SJCRH30 (cell line): ENCODE measurements at places on chromosomes 2 and 18.

DNA sequence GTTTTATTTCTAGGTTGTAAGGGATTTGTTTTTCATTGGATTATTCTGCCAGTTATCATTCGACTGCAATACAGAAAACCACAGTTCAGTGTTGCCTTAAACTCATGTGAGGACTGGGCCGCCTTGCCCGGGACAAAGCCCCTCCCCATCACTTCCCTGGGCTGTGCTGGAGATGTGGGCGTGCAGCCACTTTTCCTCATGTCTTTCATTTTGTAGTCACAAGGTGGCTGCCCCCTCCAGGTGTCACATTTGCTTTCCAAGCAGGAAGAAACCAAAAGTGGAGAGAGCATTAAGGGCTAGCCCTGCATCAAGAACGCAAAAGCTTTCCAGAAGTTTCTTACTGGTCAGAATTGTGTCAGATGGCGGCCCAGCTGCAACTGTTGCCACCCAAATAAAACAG is 492.5 kb upstream of the ID2 start:
- H3K4me3 ChIP-seq: no peak overlapping the region
- no peak overlapping the region for H3K27ac ChIP-seq
- H3K4me1 ChIP-seq: no peaks in the 10 kb centered on the region
- DNase-seq: no peak

DNA sequence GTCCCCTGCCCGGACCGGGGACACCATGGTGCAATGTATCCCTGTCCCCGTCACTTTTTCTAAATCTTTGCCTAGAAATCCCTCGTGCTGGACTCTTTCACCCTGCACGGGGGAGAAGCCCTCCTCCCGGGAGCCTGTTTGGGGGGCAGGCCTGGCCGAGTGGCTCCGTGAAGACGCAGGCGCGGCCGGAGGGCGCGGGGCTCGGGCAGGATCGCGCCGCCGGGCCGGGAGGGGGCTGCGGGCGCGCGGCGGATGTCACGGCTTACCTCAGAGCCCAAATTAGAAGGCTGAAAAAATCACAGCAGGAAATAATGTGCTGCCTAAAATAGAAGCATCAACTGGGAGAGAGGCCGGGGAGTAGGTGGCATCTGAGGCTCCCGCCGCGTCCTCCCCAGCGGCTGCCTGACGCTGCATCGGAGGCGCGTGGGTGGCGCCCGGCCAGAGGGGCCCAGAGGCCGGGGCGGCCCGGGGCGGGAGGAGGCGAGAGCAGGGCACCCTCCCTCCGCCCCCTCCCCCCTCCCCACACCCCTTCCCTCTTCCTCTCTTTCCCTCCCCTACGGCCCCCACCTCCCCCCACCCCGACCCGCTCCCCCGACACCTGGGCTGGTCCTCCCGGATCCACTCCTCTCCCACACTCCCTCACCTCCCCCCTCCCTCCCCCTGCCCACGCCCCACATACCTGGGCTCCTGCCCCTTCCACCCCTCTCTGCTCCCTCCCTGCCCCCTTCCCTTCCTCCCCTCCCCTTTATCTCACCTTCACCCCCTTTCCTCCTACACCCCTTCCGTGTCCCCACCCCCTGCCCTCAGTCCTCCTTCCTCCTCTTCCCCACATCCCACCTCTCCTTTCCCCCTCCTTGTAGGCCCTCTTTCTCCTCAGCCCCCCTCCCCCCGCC is 51.9 kb downstream of the SLC4A1AP start:
- H3K4me3 ChIP-seq: peak overlapping the region; percentile 73
- peaks cover 26% of the 10 kb centered on the region for H3K4me1 ChIP-seq
- peak overlapping the region; percentile 69 for H3K27ac ChIP-seq
- no peaks in the 10 kb centered on the region for H3K27me3 ChIP-seq

DNA sequence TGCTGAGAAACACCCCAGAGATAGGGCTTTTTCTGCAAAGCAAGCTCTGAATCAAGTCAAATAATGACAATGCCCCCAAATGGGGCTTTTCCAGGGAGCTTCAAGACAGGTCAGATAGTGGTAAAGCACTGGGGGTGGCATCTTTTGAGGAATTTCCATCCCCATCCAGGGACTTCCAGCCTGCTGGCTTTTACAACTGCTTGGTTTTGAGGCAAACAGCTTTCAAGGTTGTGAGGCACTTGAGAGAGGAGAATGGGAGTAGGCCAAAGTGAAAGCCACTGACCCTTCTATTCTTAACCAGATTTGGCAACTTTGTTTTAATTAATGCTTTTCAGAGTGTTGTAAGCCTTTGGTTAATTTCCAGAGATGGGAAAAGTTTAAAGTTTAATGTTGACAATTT is 762.0 kb upstream of the POU3F3 start:
- no peaks in the 10 kb centered on the region for H3K4me1 ChIP-seq
- H3K27me3 ChIP-seq: no peaks in the 10 kb centered on the region

DNA sequence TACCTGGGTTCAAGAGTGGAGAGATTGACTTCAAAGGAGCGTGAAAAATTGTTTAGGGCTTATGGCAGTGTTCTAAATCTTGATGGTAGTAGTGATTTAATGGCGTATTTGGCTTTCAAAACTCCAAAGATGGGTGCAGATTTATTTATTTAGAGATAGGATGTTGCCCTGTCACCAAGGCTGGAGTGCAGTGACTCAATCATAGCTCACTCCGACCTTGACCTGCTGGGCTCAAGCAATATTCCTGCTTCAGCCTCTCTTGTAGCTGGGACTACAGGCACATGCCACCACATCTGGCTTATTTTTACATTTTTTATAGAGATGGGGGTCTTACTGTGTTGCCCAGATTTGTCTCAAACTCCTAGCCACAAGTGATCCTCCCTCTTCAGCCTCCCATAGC is 52.5 kb downstream of the FAM117B start:
- no peaks in the 10 kb centered on the region for H3K27me3 ChIP-seq
- no peaks in the 10 kb centered on the region for H3K4me1 ChIP-seq
- H3K4me3 ChIP-seq: no peak overlapping the region
- no peak overlapping the region for H3K27ac ChIP-seq
- H3K36me3 ChIP-seq: no peaks in the 10 kb centered on the region
- no peak for DNase-seq

- no peak overlapping the region for H3K4me3 ChIP-seq
- 0 out of 2 replicates have a peak, but pooled peaks cover 2% of the 10 kb centered on the region for H3K4me1 ChIP-seq
- H3K27ac ChIP-seq: no peak overlapping the region
- H3K36me3 ChIP-seq: no peaks in the 10 kb centered on the region
- DNase-seq: no peak
Observed at GRCh38 chr18:9905401-9905922, 8.4 kb upstream of the VAPA start.

GRCh38 chr18:5995626-5996025 is 100.3 kb upstream of the TMEM200C start:
- no peak overlapping the region for H3K4me3 ChIP-seq
- no peaks in the 10 kb centered on the region for H3K36me3 ChIP-seq

DNA sequence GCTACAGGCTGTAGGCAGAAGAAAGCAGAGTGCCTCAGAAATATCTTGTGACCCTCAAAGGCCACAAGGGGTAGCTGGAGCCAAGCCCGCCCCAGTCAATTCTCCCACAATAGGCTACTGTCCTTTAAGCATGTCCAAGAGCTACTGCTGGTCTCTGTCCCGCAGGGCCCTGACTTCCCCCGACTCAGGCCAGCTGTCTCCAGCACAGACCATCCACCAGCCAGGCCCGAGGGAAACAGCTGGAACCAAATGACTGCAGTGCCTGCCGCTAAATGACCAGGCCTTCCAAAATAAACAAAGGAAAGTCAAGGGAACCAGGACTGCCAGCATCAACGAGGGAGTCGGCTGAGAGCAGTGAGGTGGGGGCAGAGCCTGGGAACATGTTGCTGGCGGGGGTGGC is 36.7 kb downstream of the MCFD2 start:
- DNase-seq: peak; percentile 99
- H3K36me3 ChIP-seq: no peaks in the 10 kb centered on the region
- no peaks in the 10 kb centered on the region for H3K27me3 ChIP-seq
- H3K4me3 ChIP-seq: no peak overlapping the region

- no peaks in the 10 kb centered on the region for H3K36me3 ChIP-seq
- H3K27me3 ChIP-seq: no peaks in the 10 kb centered on the region
- peak; percentile 43 for DNase-seq
- peaks cover 19% of the 10 kb centered on the region for H3K4me1 ChIP-seq
Observed at GRCh38 chr18:67776929-67777328, 260.4 kb upstream of the DSEL start.

DNA sequence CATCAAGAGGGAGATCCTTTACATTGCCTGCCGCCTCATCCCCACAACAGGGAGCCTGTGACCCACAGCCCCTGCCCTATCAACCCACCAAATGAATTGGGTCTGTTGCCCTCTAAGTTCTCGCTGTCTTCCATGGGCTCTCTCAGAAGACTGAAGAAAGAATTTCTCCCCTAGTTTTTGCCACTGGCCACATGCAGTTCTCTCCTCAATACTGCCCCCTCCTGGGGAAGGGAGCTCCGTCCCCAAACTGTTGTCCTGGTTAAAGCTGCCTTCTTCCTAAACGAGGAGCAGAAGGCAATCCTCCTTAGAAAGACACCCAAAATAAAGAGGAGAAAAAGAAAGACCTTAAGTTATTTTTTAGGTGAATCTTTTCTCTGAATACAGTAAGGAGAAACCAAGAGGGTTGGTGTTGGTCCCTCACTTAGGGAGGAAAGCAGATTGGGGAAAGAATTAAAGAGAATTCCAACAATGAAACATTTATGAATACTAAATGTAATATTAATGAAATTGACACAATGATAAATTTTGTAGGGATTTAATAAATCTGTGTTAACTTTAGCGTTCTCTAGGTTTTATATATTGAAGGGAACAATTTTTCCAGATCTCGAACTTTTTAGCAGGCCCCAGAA is 31.1 kb upstream of the SATB2 start:
- H3K36me3 ChIP-seq: no peaks in the 10 kb centered on the region
- H3K27ac ChIP-seq: no peak overlapping the region
- no peak overlapping the region for H3K4me3 ChIP-seq
- peak; percentile 85 for DNase-seq
- peaks cover 4% of the 10 kb centered on the region; the same call in 1 of the 2 replicates for H3K4me1 ChIP-seq

- H3K27ac ChIP-seq: no peak overlapping the region
- H3K4me3 ChIP-seq: no peak overlapping the region
- no peak for DNase-seq
- H3K36me3 ChIP-seq: peaks cover 26% of the 10 kb centered on the region
Observed at GRCh38 chr2:70181363-70181956, 9.4 kb downstream of the C2orf42 start.

- no peak overlapping the region for H3K4me3 ChIP-seq
Observed at GRCh38 chr2:127820080-127820668, 9.2 kb upstream of the WDR33 start.

GRCh38 chr2:226489775-226490541 is 309.7 kb downstream of the IRS1 start:
- no peak overlapping the region for H3K27ac ChIP-seq
- no peaks in the 10 kb centered on the region for H3K27me3 ChIP-seq
- no peak for DNase-seq
- no peaks in the 10 kb centered on the region; the same call in 1 of the 2 replicates for H3K36me3 ChIP-seq
- H3K4me3 ChIP-seq: no peak overlapping the region

GRCh38 chr2:30693821-30694281 is 113.4 kb downstream of the CAPN13 start:
- no peak overlapping the region for H3K27ac ChIP-seq
- DNase-seq: no peak
- no peaks in the 10 kb centered on the region for H3K4me1 ChIP-seq
- H3K4me3 ChIP-seq: no peak overlapping the region
- no peaks in the 10 kb centered on the region for H3K27me3 ChIP-seq
- no peaks in the 10 kb centered on the region for H3K36me3 ChIP-seq

GRCh38 chr2:101806123-101806522 is 108.6 kb downstream of the MAP4K4 start:
- H3K27me3 ChIP-seq: no peaks in the 10 kb centered on the region
- peaks cover 56% of the 10 kb centered on the region for H3K4me1 ChIP-seq
- peak; percentile 78 for DNase-seq

DNA sequence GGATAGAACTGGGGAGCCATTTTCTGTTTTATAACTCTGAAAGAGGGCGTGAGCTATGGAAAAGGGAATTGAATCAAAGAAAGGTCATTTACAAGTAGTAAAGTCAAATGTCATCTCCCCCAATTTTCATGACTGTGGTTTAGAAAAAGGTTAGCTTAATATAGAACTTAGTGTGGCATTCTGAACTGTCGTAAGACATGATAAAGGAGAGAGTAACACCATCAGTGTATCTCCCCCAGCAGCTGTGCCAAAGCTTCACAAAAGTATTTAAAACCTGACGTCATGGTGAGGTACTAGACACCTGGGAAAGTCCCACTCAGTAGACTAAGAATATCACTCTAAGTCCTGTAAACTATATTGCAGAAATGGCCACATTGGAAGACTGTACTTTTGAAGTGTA is 5.8 kb upstream of the IKZF2 start:
- H3K4me3 ChIP-seq: no peak overlapping the region
- H3K4me1 ChIP-seq: no peaks in the 10 kb centered on the region
- no peak overlapping the region for H3K27ac ChIP-seq
- DNase-seq: no peak

DNA sequence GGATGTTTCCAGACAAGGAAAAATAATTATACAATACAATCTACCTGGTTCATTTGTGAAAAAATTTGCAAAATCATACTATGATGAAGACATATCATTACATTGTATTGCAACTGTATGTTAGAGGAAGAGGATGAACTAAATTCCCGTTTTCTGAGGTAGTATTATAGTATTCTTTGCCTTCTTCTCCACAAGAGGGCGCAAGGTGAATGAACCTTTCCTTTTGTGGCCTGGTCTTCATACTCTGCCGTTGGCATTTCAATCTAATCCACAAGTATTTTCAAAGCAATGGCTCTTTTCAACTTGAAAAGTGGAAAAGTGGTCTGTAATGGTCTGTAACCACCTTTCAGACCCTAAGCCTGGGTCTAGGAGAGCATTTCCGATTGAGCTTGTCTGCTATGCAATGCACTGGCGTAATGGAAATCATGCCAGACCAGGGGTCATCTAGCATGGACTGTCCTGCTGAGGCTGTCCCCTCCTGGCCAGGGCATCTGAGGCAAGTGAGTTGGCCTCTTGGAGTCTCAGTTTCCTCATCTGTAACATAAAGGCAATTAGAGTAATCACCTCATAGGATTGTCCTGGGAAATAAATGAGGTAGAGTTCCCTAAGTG is 30.8 kb upstream of the ZNF396 start:
- H3K4me1 ChIP-seq: no peaks in the 10 kb centered on the region
- H3K27me3 ChIP-seq: no peaks in the 10 kb centered on the region
- no peaks in the 10 kb centered on the region for H3K36me3 ChIP-seq
- peak; percentile 74 for DNase-seq
- no peak overlapping the region for H3K27ac ChIP-seq
- H3K4me3 ChIP-seq: no peak overlapping the region

GRCh38 chr2:205766779-205767359 is 84.6 kb downstream of the NRP2 start:
- no peak overlapping the region for H3K4me3 ChIP-seq
- no peaks in the 10 kb centered on the region for H3K36me3 ChIP-seq
- no peaks in the 10 kb centered on the region for H3K27me3 ChIP-seq

DNA sequence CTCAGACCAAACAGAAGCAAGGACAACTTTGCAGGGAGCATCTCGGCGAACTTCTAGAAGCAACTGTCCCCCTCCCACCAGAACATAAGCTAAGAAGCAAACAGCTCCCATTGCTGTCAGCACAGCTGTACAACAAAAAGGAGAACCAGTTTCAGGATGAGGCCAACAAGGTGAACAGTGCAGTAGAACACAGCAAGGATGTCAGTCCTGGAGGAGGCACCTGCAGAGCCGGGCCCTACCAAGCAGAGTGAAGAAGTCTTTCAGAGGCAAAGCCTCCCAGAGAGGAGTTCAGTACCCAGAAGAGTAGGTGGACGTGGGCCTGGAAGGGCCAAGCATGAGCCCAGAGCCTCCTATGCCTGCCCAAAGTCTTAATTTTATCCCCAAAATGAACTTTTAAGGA is 1.0 kb downstream of the PASK start:
- H3K4me3 ChIP-seq: peak overlapping the region; percentile 83
- no peaks in the 10 kb centered on the region for H3K27me3 ChIP-seq
- no peaks in the 10 kb centered on the region for H3K36me3 ChIP-seq
- H3K27ac ChIP-seq: no peak overlapping the region
- no peak for DNase-seq
